Fibroblast of skin of left quadriceps (primary cell): ENCODE measurements at places on chromosomes 5 and 9.

- no peak for DNase-seq
Observed at GRCh38 chr5:42927730-42928129, 112.4 kb downstream of the ANXA2R start.

DNA sequence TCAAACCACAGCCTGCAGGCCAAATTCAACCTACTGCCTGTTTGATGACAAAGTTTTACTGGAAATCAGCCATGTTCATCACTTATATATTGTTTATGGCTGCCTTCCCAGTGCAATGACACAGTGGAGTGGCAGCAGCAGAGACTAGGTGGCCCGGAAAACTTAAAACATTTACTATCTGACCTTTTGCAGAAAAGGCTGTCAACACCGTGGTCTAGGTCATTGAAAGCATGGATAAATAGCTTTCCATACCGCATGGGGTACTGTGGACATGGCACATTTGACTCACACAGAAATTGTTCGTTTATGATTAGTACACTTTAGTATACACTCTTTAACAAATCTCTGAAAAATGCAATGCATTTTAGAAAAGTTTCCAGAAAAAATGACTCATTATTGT lies 298.3 kb upstream of the EFNA5 start:
- DNase-seq: peak; percentile 52

GRCh38 chr9:19423163-19423562 lies 14.4 kb downstream of the ACER2 start:
- no peak for DNase-seq

GRCh38 chr9:119905724-119906123 lies 536.5 kb upstream of the BRINP1 start:
- DNase-seq: no peak

- no peak for DNase-seq
Observed at GRCh38 chr5:4734348-4734747, 405.8 kb upstream of the ADAMTS16 start.

DNA sequence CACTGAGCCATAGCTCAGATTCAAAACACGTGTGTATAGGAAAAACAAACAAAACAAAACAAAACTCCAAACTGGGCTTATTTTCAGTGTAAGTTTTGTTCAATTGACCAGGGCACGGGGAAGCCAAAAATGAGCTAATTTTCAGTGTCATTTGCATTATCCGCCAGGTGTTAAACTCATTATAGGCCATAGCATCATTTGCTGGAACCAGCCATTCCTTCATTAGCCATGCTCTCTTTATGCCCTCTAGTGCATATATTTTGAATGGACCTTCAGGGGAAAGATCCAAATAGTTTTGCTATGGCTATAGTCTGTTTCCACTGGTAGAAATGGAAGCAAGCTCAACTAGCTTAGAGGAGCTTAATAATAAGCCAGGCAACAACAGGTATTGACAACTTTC lies 1205.2 kb upstream of the DMAC1 start:
- DNase-seq: no peak

- DNase-seq: no peak
Observed at GRCh38 chr9:136935651-136936050, 8.9 kb downstream of the FBXW5 start.

- no peak for DNase-seq
Observed at GRCh38 chr9:101356619-101357018, 28.2 kb downstream of the BAAT start.

DNA sequence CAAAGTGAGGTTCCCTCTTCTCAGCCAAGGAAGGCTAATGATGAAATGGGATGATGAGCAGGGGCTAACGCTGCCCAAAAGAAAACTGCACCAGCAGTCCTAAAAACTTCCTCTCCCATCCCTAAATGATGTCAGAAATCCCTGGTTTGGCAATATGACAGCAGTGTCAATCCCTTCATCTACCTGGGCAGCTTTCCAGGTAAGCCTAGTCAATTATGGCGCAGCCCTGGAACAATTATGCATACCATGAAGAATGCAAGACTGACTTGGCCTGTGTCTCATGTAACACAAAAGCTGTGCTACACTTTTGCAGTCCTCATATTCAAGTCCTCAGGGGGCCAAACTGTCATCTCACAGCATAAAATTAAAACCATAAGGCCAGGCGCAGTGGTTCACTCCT lies 7.0 kb downstream of the DMGDH start:
- DNase-seq: no peak

- DNase-seq: no peak
Observed at GRCh38 chr5:21810737-21811316, 1042.3 kb downstream of the CDH12 start.

GRCh38 chr9:79788662-79789061 lies 216.9 kb downstream of the TLE4 start:
- DNase-seq: no peak

- no peak for DNase-seq
Observed at GRCh38 chr9:17361378-17361777, 217.5 kb upstream of the SH3GL2 start.

DNA sequence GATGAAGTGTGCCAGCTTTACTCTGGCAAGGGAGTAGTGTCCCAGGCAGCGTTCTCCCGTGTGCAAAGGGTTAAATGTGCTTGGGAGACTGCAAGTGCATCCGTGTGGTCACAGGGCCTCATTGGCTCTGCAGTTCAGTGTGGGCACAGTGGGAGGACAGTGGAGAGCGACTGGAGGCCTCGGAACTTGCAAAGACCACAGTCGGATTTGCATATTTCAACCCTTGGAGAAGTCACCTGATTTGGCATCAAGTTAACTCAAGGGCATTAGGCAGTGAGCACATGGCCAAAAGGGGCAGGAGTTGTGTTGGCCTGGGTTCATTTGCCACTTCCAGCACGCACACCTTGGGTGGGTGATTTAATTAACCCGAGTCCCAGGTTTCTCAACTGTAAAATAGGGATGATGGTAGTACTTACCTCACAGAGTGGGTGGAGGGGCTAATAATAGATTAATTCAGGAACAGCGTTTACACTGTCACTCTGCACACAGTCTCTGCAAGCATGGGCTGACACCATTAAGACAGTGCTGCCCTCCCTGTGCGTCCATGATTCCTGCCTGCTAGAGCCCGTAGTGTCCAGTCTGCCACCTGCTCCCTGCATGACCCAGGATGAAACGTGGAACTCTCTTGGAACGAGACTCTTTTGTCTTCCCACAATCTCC lies 22.7 kb downstream of the JADE2 start:
- DNase-seq: no peak

GRCh38 chr9:78212868-78213267 lies 23.0 kb upstream of the CEP78 start:
- no peak for DNase-seq

GRCh38 chr5:159415301-159415937 lies 85.1 kb upstream of the IL12B start:
- no peak for DNase-seq

DNA sequence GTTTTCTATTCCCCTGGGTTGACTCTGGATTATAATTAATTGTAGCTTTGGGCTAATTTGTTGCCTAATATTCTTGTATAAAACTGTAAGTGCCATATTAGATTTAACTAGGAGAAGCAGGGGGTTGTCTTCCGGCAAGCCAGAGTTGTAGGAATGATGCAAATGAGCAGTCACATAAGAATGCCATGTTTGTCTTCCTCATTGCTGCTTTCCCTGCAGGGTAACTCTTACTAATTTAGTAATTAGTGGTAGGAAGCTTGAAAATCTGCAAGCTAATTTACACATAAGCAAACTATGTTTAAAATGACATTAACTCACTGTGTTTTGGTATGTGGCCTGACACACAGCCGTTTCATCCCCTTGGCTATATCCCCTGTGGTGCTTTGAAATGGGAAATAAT lies 527.8 kb downstream of the KCTD16 start:
- DNase-seq: peak; percentile 9

GRCh38 chr5:115907177-115907576 lies 55.1 kb upstream of the LVRN start:
- no peak for DNase-seq

GRCh38 chr5:83548581-83548980 lies 77.0 kb downstream of the VCAN start:
- peak; percentile 61 for DNase-seq

GRCh38 chr5:115309751-115310370 lies 13.4 kb upstream of the CCDC112 start:
- DNase-seq: no peak

- no peak for DNase-seq
Observed at GRCh38 chr5:178832618-178833201, 27.0 kb upstream of the ZNF354B start.

DNA sequence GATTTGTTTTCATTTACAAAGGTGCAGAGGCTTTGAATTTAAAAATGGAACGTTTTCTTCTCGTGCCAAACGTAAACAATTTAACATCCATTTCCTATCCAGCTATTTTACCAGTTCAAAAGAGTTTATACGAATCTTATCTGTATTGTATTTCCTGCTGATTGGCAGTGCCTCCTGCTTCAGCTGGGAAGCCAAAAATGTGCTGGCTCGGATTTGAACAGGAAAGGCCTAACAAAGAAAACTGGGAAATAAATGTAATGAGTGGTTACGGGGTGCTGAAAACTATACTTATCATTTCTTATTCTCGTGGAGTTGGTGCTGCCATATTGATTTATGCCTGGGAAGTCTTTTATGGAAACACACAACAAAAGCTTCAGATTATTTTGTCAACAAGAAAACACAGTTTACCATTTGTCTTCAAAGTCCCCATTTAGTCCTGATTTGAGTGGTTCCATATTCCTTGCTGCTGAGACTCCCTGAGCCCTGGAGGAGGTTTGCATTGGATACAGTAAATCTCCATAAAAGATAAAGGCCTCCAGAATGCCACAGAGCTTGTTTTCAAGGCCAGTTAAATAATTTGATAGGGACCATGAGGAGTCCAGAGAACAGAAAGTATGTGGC lies 507.4 kb downstream of the RASEF start:
- no peak for DNase-seq

DNA sequence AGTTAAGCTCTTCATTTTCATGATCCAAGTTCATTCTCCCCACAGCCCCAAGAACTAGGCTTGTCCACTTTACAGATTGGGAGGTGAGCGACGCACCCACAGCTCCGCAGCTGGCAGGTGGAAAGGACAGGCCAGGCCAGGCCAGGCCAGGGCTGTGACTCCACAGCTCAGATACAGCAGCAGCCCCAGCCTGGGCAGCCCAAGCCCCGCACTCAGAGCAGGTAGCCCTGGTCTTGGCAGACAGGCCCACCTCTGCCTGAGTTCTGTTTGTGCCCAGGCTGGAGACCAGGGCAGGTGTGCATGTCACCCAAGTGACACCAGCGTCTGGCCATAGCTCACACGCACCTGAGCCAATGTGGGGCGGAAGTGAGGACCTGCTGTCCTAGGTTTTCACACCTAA lies 124.7 kb downstream of the WNK2 start:
- DNase-seq: no peak

DNA sequence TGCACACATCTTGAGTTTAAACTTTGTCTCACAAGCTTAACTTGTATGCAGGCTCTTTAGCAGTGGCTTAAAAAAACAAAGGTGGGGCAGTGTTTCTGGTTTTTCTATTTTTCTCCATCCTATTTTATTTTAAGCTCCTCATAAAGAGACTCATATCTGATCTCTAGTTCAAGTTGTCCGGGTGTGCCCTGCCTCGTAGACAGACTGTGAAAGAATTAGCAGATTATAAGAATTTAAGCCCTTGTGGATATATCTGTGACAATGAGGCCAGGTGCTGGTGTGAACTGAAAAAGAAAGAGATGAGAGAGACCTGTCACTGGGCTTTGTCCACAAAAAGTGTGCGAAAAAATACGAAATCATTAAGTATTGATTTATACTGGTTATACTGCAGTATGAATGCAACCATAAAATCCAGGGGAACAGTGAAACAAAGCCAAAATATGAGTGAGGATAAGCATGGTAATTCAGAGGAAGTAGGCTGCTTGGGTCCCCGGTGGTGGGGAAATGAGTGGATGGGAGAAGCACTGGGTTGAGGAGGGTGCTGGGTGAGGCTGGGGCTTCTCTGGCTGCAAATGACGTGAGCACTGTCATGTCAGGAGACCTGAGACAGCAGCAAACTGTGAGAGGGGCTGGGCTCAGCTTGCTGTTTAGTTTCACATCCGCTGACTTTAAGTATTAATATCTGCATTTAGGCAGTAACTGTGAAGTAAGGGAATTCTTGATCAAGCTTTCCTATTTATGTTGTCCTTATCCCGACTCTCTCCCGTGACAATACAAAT lies 179.7 kb upstream of the ANKRD55 start:
- DNase-seq: no peak

GRCh38 chr5:91164424-91164823 lies 218.7 kb downstream of the ARRDC3 start:
- no peak for DNase-seq

DNA sequence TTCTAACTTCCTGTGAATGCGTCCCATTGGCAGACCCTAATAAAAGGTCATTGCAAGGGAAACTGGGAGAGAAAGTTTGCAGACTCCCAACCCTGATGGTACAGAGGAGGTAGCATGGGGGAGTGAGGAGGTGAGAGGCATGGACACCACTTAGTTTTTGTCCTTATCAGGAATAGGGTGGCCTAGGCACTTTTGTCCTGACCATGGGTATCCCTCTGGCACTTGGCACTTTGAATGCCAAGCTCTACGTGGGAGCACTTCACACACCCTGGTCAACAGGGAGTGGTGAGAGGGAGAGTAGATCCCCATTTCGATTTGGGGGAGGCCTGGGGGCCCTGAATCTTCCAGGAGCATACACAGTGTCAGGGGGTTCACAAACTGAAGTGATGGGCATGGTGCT lies 75.6 kb upstream of the SH3PXD2B start:
- no peak for DNase-seq

GRCh38 chr5:38739011-38739704 lies 106.7 kb upstream of the OSMR start:
- DNase-seq: no peak

GRCh38 chr9:3371842-3372241 lies 154.0 kb downstream of the RFX3 start:
- DNase-seq: no peak

GRCh38 chr5:37211661-37212060 lies 37.5 kb downstream of the CPLANE1 start:
- DNase-seq: no peak

DNA sequence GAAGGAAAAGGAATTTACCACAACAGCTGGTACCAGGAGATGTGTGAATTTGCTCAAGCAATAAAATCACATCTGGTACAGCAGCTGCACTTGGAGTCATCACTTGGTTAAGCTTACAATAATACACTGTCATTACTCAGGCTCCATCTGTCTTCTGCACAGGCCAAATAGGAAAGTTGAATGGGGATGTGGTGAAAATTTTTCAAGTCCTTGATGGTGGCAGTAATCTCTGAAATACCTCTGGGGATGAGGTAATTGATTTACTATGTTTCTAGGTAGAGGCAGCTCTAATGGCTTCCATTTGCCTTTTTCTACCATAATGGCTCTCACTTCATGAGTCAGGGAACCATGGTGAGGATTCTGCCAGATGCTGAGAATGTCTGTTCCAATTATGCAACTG lies 206.8 kb upstream of the ATP10B start:
- peak; percentile 31 for DNase-seq

DNA sequence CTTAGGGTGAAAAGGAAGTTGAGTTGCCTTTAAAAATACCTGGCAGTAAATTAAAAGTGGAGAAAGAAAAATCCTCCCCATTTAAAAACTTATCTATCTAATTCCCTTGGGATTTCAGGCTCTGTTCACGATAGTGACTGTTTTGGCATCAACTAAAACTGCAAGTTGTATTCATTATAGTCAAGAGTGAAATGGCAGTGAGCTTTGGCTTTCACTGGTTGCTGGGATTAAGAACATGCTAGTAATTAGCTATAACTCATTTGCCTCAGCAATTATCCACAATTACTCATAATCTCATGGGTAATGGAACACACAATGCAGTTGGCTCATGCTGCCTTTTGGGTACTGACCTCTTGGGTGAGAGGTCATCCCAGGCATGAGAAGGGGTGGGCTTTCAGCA lies 250.1 kb downstream of the GAS1 start:
- DNase-seq: no peak
